NCI-H69 (cell line): ENCODE measurements at places on chromosomes 12 and 14.

- no peak for DNase-seq
Observed at GRCh38 chr14:72308967-72309485, 376.8 kb downstream of the RGS6 start.

DNA sequence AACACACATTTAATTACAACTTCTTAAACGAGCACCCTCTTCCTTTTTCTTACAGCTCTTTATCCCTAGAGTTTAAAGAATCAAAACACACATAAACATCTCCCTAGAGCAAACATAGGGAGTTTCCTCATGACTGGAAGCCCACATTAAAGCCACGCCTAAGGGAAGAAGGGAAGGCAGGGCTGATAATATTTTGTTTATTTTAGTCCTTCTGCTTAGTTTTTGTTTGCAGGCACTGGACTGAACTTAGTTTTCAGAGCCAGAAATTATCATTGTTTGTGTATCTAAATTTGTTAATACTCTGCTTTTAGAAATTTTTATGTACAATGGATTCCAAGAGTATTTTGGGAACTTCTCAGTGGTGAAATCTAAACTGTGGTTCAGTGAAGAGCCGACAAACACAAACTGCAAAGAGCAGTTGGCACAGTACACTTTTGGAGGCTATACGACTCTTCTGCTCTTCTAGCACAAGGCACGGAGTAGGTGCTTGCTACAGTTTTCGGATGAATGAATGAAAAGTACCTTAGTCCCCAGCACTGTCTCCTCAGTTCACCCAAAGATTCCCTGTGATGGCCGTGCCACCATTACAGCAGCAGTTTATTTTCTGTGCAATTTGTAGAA is 17.6 kb upstream of the AMIGO2 start:
- peak; percentile 72 for DNase-seq

DNA sequence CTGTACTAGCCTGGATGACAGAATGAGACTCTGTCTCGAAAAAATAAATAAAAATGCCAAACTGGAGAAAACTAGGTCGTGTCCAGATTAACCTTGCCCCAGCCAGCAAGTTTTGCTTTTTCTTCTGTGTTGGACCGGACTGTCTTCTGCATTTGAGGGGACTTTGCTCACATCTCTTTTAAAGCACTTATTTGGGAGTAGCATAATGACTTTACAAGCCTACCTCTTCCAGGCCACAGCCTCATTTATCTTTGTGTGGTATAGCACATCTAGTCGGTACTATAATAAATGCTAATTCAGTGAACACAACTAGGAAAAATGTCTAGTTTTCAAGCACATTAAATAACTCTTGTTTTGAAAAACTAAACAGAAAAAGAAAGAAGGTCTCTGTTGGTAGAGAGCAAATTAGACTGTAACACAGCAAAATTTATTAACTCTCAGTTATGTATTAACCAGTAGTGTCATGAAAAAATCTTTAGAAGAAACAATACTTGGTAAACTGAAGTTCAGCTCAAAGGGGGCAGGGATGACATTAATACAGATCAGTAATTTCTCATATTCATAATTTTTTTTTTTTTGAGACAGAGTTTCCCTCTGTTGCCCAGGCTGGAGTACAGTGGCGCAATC is 52.0 kb downstream of the WDHD1 start:
- DNase-seq, result no peak

DNA sequence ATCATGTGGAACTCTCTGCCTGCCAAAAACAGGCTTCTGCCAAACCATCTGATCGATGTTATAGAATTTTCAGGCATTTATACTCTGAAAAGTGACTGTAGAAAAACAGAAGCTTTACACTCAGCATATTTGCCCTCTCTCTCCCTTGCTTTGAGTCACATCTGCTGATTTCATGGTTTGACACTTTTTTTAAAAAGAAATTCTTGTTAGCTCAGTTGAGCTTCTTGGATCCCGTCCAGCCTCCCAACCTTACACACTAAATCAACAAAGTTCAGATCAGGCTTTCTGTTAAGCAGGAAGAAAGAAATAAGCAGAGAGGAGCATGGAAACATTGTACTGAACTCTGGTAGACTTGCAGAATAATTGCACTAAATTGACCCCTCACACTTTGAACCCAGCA is 193.6 kb upstream of the SEL1L start:
- DNase-seq, result peak; percentile 86

DNA sequence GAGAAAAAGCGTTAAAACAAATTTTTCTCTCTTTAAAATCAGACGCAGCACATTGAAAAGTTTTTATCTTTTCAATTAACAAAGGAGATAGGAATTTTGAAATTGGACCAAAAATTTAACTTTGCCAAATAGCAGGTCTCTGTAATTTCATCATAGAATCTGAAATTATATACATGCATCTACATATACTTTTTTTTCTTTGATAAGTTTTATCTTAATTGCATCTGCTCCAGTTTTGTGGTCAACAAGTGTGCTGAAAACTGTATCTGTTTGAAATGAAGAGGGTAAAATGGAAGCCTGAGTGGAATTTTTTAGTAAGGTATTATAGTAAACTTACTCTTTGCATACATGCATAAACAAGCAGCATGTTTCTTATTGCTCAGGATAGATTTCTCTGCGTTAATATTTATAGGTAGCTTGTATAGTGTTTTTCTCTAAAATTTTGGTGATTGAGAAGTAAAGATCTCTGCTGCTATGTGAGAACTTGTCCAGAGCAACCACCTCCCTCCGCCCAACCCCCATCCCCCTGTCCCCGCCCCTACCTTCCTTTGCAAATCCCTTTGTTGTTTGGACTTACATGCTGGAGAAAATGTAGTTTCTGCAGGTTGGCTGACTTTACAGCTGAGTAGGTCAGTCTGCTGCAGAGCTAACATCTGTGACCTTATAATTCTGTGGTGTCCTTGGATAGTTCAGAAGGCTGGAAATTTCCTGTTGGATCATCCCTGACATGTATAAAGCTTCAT is 64.6 kb downstream of the VRK1 start:
- peak; percentile 32 for DNase-seq

DNA sequence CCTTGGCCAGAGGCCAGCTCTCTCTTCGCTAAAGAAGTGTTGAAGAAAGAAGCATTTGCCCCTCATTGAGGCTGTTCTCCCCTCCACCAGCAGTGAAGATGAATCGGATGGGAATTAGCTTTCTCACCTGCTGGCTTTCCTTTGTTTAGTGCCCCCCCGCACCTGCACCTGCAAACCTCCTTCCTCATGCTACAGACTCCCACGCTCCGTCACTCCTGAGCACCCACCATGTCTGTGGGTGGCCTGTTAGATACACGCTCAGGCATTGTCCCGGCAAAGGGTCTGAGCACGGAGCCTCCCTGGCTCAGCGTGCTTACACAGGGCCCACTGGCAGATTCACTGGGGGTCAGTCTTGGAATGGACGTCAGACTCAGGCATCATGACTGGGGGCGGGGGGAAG is 121.6 kb downstream of the GLT1D1 start:
- DNase-seq, result no peak

GRCh38 chr14:77912754-77913556 is 113.0 kb downstream of the ADCK1 start:
- DNase-seq, result peak; percentile 79

DNA sequence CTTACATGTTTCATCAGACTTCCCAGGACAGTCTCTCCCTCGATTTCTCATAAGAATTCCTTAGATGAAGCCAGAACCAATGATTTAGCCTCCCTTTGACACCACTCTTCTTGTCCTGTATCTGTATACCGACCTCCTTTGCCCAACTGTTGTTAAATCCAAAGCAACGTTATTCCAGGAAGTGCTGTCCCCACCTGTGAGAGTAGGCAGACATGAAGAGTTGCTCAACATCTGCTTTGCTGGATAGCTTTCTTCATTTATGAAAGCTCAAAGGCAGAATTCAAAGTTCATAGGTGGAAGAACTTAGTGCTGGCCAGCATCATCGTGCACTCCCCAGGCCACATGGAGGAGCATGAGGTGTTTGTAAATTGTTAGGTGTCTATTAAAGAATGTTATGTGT is 55.6 kb downstream of the GTF2A1 start:
- DNase-seq, result no peak

- DNase-seq, result no peak
Observed at GRCh38 chr12:61525331-61525730, 734.9 kb upstream of the USP15 start.

GRCh38 chr14:87264272-87264785 is 728.7 kb downstream of the GALC start:
- DNase-seq, result peak; percentile 15

- DNase-seq, result no peak
Observed at GRCh38 chr12:101747697-101748096, 8.4 kb upstream of the SYCP3 start.

GRCh38 chr14:68192935-68193334 is 373.4 kb downstream of the RAD51B start:
- DNase-seq, result no peak

DNA sequence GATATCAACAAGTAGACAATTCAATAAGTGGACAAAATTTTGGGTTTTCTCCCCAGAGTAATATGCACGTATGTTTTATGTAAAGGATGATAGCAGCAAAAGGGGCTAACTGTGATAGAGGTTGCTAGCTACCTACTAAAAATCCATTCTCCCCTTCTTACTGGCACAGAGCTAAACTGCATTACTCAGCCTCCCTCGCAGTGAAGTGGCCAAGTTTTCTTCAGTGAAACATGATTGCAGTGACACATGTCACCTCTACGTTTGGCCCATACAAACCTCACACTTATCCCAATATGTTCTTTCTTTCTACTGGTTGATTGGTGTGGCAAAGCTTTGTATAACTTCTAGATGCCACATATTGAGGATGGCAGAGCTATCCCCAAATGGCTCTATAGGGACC is 34.3 kb downstream of the GPR65 start:
- no peak for DNase-seq

GRCh38 chr12:110124269-110124995 is at the start of gene IFT81:
IFT81 (plus strand) TSS chr12:110124357; CDS start chr12:110127381, 3,024 bp downstream.
- DNase-seq, result peak; percentile 98

GRCh38 chr12:22082190-22082701 is 36.2 kb downstream of the CMAS start:
- DNase-seq, result peak; percentile 48

DNA sequence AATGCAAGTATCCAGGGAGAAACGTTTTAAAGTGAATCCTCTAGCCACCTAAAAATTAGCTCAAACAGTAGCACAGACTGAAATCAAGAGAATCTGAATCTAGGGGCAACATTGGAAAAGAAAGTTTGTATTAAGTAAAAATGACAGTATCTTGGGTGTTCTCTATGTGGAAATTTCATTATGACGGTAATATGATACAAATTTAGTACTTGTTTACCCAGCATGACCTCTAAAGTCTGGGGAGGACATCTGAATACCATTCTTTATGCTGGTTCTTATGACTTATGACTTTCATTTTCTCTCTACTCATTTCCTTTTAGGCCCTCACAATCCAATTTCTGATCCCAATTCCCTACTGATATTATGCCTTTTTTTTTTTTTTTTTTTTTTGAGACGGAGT is 14.0 kb downstream of the GTSF1 start:
- no peak for DNase-seq

DNA sequence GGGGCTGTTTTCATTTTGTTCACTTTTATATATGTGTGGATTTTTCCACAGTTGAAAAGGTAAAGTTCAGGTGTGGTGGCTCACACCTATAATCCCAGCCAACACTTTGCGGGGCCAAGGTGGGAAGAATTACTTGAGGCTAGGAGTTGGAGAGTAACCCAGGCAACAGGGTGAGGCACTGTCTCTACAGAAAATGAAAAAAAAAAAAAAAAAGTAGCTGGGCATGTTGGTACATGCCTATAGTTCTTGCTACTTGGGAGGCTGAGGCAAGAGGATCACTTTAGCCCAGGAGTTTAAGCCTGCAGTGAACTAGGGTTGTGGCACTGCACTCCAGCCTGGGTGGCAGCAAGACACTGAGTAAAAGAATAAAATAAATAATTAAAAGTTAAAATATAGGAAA is 326.5 kb downstream of the NAV3 start:
- peak; percentile 2 for DNase-seq

GRCh38 chr12:73361156-73361863 is 1089.1 kb downstream of the TRHDE start:
- DNase-seq, result peak; percentile 22

DNA sequence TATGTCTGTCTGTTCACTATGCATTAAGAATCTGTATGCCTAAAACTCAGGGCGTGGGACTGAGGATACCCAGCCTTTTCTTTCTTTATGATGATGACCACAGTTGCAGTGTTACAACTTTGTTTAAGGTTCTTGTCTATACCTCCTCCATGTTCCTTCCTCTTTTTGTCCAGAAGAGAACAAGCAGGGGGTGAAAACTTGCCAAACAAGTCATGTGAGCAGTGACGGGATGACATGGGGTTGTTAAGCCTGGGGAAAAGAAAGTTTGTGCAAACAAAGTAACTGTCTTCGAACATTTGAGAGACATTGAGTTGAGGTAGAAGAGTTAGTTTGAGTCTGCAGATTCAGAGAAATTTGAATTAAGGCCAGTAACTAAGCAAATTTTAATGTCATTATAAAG is 505.5 kb downstream of the NPAS3 start:
- DNase-seq, result no peak

- peak; percentile 78 for DNase-seq
Observed at GRCh38 chr14:32201816-32202490, at the start of gene RNU6-7. RNU6-7 (plus strand) TSS chr14:32202045.

DNA sequence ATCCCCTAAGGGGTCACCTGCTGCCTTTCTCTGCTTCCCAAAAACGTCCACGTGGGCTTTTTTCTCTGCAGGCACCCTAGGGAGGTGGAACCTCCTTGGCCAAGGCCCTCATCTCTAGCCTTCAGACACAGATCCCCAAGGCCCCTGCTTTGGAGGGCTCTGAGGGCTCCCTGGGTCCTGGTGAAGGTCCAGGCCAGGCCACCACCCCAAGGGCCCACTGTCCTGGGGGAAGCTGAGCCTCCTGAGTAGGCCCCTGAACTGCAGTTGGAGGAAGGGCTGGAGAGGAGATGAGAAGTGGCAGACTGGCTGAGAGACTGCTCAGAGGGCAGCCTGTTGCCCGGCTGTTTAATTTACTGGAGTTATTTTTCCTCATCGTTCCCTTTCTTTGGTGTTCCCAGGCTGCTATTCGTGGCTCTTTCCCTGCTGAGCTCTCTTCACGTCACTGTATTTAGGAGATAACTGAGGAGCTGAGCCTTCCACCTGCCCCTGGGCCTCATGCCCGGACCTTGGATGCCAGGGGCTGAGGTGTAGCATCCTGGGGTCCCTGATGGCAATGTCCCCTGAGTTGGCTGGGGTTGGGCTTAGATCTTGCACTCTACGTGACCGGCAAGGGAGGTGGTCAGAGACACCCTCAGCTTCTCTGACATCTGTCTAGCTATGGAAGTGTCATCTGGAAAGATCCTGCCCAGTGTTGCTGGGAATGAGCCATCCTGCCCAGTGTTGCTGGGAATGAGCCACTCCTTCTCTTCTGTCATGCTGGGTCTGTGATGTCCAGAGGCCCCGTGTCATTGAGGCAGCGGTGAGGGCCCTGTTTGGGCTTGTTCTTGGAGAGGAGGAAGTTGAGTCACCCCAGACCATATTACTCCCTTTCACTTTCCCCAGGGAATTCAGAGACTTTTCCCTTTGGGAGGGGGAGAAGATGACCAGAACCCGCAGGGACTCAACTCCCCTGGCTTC is 139.8 kb downstream of the TSPAN9 start:
- DNase-seq, result peak; percentile 55

- DNase-seq, result no peak
Observed at GRCh38 chr12:129825316-129825715, 78.5 kb downstream of the TMEM132D start.
